ENCODE measurements at places on chromosomes 1 and 21.

- no peak for DNase-seq
Observed at GRCh38 chr1:119794876-119795240, 16.4 kb downstream of the REG4 start.

- no peak for DNase-seq
Observed at GRCh38 chr1:24567792-24568388, 12.0 kb downstream of the NCMAP start.

DNA sequence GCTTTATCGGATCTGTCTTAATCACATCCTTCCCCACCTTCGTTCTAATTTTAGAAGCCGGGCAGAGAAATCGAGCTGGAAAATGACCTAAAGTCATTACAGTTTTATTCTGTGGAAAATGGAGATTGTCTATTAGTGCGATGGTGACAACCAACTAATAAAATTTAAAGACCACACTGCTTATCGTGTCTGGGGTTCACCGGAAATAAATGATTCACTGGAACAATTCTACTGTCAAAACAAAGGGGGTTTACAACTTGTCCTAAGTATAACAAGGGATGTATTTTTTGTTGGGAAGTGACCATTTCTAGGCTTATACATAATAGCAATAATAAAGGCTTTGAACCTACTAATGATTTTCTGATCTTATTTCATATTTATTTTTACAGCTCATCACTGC is 55.6 kb downstream of the B3GALNT2 start:
- DNase-seq = no peak

- DNase-seq = no peak
Observed at GRCh38 chr1:245516284-245516759, 361.5 kb downstream of the KIF26B start.

DNA sequence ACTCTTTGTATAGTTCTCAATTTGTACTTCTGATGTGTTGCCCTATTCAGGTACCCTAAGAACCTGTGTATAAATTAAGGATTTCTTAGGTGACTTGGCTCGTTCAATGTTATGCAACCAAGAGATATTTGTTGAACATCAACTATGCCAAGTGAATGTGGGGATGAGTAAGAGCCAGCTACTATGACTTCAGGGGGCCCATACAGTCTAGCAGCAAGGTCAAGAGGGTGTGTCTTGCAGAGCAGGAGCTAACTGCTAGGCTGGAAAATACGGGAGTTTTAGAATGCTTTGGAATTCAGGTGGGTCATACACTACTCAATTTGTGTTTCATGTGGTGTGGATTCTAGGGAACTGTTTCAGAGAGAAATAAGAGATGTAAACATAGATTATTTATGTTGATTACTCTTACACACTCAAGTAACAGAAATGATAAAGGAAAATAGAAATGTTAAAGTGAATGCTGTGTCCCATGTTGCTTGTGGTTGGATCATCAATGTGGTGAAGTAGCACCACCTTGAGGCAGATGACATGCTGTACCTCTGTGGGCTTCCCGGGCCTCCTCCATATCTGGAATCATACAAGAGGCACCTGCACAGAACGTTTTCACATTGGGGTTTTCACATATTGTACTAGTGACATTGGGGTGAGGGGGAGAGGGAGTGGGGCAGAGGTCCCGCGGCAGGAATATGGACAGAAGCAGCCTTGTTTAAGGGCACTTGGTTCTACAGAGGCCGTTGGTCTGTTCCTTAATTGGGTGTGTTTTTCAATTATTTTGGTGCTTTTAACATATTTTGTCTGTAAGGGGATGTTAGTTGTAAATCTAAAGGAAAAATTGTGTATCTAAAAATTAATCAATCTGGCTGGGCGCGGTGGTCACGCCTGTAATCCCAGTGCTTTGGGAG is 12.4 kb downstream of the ARPC5 start:
- DNase-seq = no peak

DNA sequence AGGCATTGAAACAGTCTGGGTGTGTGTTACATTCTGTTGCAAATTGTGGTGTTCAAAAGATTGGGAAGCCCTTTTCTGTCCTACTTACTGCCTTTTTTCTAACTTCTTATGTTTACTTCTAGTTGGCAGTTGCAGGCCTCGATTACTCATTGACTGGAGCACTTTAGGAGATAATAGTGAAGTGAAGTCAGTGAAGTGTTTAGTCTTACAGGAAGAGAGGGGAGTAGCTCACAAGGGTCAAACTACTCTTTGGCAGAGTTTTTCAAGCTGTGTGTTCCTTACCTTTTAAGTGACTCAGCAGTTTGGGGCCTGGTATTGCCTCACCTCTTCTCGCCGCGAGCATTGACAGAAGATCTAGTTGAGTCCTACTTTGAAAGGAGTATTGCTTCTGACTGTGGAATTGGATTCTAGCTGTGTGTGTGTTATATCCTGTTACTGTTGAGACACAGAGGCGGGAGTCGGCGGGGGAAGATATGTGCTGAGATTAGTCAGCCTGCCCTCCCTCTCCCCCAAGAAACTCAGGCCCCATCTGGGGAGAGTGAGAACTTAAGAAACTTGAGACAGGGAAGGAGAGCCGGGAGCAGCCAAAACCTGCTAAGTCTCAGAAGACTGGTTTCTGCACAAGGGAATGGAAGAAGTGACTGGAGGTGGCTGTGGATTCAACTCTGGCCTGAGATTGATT is 19.3 kb downstream of the AHCYL1 start:
- no peak for DNase-seq

DNA sequence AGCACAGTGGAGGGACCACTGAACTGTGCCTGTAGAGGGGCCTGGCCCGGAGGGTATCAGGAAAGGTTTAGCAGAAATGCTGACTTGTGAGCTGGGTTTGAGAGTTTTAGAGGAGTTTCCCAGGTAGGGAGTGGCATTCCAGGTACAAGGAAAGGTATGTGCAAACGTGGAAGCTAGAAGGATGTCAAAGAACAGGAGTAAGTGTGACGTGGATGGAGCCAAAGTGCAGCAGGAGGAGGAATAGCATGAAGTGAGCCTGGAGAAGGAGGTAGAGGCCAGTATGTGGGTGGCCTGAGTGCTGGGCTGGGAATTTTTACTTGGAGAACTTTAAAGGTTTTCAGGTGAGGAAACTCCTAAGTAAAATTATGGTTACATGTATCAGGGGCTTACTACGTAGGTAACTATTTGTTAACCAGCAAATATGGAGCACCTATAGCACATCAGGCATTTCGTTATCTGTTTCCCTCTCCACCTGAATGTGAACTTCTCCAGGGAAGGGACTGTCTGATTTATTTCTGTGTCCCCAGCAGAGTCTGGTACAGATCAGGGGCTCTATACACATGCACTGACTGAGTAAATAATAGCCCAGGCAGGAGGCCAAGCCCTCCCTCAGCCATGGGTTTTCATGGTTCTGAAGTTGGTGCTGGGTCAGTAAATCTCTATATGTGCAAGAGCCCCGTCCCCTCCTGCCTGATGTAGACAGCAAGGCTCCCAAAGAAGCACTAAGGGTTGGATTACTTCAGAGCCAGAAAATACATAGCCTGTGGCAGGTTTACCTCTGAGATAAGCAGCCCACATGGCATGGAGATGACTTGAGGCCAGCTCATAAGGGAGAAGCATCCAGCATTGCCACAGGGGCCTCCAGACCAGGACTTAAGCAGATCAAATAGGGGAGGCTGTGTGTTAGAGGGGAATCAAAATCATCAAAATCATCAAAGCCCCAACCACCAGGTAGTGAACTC is 43.4 kb downstream of the CDCP2 start:
- no peak for DNase-seq

DNA sequence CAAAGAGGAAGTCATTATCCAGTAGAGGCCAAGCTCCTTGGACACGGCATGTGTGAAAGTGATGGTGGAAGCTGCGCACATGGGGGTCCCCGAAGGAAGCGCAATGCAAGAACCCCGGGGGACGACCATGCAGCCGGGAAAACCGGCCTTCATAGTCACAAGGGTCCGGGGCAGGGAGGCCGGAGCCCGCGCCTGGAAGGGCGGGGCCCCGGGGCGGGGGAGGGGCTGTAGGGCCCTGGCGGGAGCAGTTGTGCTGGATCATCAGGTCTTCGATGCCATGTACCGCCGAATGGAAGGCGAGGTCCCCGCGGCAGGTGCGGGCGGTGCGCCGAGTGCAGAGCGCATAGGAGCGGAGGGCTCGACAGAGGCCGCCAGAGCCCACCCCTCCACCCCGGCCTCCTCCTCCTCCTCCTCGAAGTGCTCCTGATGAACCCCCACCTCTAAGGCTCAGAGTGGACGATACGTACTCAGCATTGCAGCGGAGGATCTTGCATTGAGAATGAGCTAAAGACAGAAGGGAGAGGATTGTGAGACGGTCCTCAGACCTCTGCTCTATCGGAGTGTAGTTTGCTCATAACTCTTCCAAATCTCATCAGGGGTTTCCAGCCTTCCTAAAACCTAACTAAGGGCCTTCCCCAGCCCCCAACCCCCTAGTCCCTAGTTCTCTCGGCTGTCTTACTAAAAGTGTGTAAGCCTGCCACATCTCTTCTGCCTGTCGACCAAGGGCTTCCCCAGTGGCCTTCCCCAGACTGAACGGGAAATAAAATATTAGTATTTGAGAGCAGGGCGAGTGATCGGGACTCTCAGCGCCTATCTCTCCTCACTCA is 2.1 kb downstream of the HJV start:
- no peak for DNase-seq

DNA sequence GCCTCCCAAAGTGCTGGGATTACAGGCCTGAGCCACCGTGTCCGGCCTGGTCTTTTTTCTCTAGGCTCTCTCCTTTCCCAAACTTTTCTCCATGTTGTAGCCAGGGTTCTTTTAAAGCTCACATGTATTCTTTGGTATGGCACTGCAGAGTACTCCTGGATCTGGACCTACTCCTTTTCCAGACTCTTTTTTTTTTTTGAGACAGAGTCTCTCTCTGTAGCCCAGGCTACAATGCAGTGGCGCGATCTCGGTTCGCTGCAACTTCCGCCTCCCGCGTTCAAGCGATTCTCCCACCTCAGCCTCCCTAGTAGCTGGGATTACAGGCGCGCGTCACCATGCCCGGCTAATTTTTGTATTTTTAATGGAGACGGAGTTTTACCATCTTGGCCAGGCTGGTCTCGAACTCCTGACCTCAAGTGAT is 602 bp upstream of the MED18 start:
- DNase-seq = no peak

- DNase-seq = no peak
Observed at GRCh38 chr21:38067086-38067739, 151.0 kb upstream of the KCNJ6 start.

GRCh38 chr1:206083750-206084149 is 30.8 kb downstream of the RHEX start:
- no peak for DNase-seq

GRCh38 chr1:232250838-232251237 is 379.1 kb downstream of the SIPA1L2 start:
- no peak for DNase-seq

DNA sequence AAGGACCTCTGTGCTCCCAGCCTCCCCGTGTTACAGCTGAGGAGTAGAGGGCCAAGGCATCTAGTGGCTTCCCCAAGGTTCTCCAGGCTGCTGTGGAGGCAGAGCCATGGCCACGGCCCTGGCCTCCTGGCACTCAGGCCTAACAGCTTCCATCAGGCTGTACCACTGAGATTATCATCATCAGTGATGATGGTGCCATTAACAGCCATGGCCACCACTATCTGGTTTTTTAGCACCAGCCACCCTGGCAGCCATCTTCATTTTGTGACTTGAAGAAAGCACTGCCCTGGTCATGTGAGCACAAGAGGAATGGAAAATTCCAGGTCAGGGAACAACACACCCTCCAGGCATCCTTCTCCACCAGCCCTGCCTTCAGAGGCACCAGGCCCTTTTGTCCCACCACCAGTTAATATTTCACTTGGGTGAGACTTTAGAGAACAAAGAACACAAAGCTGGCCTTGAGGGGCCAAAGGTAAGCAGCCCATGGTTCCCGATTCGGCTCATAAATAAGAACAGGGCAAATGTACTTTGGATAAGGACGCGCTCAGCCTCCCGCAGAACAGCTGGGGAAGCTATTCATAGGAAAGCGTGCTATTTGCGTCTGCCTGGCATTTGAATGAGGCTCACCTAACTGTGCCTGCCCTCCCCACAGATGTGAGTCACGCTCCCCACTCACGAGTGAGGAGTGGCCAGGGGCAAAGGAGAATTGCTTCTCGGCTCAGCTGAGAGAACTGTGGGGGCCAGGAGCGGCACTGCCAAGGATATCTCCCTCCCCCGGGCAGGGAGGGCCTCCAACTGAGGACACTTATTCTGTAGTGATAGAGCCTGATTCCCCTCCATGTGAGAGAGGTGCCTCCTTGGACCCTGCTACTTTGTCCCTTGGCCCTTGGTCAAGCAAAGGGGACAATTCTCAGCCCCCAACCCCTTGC is 95.6 kb downstream of the CD58 start:
- DNase-seq = no peak

DNA sequence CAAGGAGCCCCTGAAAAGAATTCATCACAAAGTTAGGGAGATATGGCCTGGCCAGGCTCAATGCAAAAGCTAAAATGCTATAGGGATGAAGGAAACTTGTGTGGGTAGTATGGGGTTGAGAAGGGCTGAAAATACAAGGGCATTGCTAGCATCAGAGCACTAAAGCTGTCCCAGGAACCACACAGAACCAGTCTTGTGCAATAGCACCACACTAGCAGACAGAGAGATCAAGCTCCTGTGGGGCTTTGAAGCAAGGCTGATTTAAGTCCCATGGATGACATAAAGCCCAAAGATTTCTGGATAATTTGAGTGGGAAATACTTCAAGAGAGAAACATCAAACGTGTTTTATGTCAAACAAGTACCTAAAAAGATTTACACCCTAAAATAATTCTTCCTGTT is 97.1 kb downstream of the VAV3 start:
- DNase-seq = no peak

- no peak for DNase-seq
Observed at GRCh38 chr1:241779897-241780296, 68.1 kb upstream of the EXO1 start.

- DNase-seq = no peak
Observed at GRCh38 chr1:165773324-165773965, 4.8 kb upstream of the TMCO1 start.

- DNase-seq = no peak
Observed at GRCh38 chr1:30258876-30259275, 464.5 kb downstream of the MATN1 start.

GRCh38 chr21:16928439-16928838 is 584.4 kb upstream of the CXADR start:
- DNase-seq = no peak

- DNase-seq = no peak
Observed at GRCh38 chr1:83931658-83932253, 67.2 kb downstream of the TTLL7 start.

DNA sequence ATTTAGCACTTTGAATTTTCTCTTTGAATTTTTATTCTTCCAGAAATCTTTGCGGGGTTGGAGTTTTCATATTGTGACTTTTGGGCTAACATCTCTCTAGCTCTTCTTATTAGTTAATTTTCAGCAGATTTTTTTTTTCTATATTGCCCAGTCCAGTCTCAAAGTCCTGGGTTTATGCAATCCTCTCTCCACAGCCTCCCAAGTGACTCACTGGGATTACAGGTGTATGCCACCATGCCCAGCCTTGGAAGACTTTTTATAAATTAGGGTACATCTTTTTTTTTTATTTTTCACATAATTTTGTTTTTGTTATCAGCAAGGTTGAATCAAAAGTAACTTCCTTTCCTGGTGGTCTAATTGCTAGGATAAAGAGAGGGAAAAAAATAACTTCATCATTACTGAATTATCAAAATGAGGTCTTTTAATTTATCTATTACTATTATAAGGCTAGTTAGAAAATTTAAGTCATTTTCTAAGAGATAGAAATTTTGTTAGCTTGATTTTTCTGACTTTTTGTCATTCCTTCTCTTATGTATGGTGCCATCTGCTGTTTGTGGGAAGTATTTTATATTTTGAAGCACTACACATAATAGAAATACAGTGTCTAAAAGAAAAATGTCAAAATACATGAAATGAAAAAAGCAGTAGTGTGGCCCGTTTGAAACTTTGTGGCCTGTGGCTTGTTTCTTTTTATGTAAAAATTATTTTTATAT is 273.4 kb upstream of the CACYBP start:
- no peak for DNase-seq

- no peak for DNase-seq
Observed at GRCh38 chr1:12757836-12758235, 11.8 kb downstream of the CFAP107 start.
